IMR-90 (cell line): ENCODE measurements at places on chromosomes 12 and 14.

DNA sequence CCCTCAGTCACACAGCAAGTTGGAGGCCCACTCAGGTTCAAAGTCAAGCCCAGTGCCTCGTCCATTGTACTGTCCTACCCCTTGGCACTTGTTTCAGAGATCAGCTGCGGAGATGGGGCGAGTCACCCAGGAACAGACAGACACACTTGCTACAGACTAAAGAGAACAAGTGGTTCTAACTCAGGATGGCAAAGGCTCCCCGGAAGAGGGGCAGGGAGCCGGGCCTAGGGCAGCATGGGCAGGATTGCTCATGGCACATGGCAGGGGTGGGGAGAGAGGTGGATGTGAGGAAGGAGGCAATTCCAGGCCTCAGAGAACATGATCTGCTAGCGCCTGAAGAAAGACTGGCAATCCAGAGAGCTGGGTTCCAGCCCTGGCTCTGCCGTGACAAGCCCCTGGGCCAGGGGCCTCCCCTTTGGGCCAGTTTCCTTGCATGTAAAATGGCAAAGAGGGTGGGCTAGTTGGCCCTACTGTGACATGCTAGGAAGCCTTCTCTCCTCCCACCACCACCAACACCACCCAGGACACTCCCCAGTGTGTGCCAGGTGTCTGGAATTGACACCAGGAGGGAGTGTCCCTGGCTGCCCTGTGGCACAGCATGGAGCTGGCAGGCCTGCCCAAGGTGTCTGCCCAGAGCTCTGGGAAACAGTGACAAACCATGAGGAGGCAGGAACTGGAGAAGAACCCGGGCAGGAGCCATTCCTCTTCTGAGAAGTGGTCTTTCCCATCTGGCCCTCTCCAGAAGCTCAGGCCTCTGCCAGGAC, 24.0 kb upstream of the IRF2BPL start:
- DNase-seq = no peak

DNA sequence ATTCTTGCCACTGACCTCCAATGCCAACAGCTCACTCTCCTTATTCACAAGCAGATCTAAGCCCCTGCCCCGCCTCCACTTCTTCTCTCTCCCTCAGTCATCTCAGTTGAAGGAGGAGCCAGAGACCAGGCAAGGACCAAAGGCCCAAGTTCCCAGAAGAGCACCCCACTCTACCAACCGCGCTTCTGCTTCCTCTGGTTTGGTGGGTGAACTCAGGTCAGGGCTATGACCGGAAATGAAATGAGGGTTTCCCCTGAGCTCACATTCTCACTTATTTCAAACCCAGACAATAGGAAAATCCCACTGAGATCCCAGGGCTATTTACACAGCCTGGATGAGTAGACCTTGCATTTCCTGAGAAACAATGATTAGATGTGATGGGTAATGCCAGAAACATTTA, 9.9 kb downstream of the DPF3 start:
- DNase-seq = peak; percentile 55

- no peak for DNase-seq
These were observed 98.8 kb downstream of the TMEM132C start for GRCh38 chr12:128365651-128366231.

DNA sequence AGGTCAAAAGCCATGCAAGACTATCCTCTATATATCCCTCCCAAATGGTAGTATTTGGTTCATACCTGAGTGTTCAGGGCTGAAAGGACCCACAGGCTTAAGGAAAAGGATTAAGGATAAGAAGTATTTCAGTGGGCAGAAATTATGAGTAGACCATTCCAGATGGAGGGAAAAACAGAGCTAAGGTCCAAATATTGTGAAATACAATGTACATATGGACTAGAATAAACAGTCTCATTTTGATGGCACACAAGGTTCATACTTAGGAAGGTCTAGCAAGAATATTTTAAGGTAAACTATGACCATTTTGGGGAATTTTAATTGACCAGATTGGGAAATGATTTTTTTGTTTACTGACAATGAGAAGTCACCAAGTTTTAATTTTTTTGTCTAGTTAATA, 124.6 kb downstream of the PRKD1 start:
- DNase-seq = no peak

DNA sequence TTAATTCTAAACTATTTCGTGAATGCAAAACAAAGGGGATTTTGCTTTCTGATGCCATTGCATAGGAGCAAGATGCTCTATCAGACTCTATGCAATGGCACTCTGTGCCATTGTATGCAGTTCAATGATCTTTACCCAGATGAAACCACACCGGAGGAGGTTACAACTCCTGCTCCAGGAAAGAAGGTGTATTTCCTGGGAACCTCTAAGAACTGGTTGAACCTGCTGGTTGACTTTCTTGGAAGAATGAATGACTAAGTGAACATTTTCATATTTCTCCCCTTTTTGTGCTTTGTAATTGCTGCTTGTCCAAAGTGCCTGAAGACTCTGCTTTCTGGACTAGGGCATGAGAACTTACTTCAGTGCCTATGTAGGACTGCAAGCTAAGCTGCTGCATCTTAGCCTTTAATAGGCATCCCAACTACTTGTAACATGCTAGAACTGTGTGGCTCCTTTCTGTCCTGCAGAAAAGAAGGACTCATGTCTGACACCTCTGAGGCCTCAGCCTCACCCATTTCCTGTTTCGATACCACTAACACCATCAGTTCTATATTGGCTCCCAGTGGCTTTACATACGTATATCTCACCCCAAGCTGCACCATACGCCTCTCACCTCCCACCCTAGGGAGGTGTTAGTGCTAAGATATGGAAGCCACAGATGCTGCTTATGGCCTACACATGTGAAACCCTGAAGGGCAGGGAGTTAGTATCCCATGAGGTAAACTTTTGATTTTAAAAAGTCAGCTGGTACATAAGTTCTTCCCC, 193.5 kb upstream of the CNOT2 start:
- no peak for DNase-seq

DNA sequence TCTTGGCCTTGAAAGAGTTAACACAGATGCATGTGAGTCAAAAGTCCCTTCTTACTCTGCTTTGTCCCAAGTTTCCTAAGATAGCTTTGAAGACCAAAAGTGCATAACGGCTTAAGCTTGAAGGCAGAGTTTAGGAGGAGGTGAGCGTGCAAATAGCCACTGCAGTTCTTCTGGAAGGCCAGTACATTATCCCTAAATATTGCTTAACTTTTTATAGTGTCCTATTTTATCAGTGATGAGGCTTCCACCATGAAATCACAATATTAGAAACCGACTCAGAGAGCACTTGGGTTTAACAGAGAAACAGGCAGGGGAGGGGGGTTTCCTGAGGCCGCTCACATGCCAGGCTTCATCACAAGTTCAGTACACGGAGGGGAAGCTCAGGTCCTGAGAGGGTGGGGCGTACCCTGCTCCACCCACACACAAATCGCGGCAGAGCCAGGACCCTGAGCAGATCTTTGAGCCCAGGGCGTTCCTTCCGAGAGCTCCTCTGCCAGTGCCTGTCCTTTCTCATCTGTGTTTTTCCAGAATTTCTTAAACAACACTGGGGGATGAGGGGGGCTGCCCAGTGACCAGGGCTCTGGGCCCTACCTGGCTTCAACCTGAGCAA, 26.8 kb upstream of the BDKRB2 start:
- no peak for DNase-seq

DNA sequence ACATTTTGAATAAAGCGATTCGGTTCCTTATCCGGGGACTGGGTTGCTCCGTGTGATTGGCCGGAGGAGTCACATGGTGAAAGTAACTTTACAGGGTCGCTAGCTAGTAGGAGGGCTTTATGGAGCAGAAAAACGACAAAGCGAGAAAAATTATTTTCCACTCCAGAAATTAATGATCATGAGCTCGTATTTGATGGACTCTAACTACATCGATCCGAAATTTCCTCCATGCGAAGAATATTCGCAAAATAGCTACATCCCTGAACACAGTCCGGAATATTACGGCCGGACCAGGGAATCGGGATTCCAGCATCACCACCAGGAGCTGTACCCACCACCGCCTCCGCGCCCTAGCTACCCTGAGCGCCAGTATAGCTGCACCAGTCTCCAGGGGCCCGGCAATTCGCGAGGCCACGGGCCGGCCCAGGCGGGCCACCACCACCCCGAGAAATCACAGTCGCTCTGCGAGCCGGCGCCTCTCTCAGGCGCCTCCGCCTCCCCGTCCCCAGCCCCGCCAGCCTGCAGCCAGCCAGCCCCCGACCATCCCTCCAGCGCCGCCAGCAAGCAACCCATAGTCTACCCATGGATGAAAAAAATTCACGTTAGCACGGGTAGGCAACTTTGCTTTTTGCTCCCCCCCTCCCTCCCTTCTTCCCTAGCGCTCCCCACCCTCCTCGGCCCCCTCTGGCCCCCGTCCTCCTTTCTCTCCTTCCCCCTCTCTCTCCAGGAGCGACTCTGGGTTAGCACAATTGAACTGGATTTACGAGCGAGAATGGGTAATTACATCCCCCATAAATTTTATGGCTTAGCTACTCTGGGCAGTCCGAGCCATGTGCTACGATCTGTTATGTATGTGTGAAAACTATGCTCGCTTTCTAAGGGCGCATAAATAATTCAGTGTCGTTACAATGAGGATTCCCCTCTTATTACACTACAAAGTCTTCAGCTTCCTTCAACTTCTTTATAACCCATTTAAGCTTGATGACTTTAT, at the start of gene HOXC4:
HOXC4 (plus strand) TSS at position 85 of the 991 bp plus-strand sequence; CDS start at position 173, 88 bp downstream.
- DNase-seq = peak; percentile 1

DNA sequence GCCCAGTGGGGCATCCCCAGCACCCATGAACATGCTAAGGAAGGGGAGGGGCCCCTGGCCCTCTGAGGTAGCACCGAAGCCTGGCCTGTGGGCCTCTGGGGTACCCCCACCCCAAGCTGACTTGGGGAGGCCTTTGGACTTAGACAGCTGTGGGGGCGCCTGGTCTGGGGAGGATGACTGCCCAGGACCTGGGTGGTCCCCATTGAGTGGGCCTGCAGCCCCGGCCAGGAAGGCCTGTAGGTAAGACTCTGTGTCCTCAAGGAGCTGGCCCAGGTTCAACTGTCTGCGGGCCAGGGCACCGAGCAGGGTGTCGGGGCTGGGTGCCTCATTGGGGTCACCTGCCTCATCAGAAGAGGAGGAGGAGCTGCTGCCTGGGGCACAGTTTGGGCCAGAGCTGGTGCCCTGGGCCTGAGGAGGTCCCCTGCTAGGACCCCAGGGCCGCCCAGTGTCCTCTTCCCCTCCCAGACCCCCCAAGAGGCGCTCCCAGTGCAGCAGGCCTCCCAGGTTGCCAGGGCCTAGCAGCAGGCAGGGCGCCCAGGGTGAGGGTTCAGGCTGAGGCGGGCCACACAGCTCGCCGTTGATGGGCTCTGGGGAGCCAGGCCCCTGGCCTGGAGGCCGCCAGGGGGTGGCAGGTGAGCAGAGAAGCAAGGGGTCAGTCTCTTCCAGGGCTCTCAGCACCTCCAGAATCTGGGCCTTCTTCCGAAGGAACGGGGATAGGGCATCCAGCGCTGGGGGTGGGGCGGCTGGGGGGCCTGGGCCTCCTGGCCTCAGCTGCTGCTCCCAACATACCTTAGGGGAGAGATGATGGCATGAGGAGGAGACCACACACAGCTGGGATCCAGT, 31.4 kb downstream of the NCKAP5L start:
- DNase-seq = no peak

DNA sequence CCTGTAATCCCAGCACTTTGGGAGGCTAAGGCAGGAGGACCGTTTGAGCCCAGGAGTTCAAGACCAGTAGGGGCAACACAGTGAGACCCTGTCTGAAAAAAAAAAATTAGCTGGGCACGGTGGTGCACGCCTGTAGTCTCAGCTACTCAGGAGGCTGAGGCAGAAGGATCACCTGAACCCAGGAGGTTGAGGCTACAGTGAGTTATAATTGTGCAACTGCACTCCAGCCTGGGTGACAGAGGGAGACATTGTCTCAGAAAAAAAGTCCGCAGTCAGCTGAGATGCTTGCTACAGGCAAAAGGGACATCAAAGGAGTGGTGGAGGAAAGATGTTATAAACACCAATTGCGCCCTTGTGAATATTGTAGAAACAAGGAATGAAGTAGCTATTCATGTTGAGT, 77.8 kb downstream of the NDUFA12 start:
- no peak for DNase-seq

- DNase-seq = peak; percentile 26
These were observed 6.6 kb downstream of the E2F7 start for GRCh38 chr12:77058740-77059139.

GRCh38 chr12:47560415-47560814, 145.4 kb downstream of the RPAP3 start:
- no peak for DNase-seq

GRCh38 chr12:120252071-120252906, 13.2 kb downstream of the PXN start:
- DNase-seq = no peak

DNA sequence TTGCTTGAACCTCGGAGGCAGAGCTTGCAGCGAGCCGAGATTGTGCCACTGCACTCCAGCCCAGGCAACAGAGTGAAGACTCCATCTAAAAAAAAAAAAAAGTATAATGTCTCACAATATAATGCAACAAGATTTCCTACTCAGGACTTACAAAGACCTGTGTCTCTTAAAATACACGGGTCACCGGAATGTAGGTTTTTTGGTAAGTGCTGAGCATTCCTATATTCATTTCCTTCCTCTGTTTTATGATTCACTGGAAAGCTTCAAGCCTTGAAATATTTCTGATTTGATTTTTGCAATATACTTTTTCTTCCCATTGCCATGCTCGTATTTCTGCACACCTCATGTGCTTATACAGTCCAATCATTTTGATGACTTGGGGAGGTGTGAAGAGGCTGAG, 245.8 kb downstream of the FBXL14 start:
- no peak for DNase-seq

GRCh38 chr14:62181591-62181990, 419.4 kb downstream of the SNAPC1 start:
- no peak for DNase-seq

- DNase-seq = no peak
These were observed 21.0 kb upstream of the RNASE2 start for GRCh38 chr14:20934148-20934762.

- peak; percentile 71 for DNase-seq
These were observed 75.8 kb downstream of the C12orf50 start for GRCh38 chr12:87953256-87953860.

- DNase-seq = peak; percentile 94
These were observed 382.5 kb upstream of the ATP2B1 start for GRCh38 chr12:90090929-90091651.

DNA sequence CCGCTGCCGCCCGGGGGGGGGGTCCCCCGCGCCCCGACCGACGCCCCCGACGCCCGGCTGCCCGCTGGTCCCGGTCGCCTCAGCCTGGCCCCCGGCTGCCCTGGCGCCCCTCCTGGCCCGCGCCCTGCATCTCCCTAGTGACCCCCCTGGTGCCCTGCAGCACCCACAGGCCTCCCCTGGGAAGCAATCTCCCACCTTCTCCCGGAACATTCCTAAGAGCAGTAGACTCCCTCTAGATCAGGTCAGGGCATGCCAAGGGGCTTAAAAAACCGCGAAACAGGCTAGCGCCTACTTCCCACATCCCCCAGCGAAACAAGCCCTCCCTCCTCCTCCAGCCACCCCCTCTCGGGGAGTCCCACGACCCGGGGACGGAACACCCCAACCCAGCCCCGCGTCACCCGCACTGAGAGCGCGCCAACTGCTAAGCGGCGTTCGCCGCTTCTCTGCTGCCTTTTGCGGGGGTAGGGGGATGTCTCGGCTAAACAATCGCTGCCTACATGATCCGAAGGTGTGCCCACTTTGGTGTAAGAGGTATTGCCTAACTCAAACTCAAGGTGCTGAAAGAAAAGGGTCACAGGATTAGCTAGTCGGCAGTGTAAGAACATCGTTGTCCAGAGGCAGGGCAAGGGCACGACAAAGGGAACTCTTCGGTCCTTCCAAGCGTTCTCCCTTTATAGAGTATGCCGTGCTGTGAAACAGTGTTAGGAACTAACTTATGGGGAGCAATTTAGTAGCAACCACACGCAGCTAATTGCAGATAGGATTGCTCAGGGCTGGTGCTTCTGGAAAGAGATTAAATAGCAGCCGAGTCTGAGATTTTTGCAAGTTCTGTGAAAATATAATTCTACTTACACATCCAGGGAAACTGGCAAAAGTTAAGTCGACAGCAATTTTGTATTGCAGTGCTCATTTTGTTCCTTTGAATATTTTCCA, 619 bp upstream of the NTN4 start:
- peak; percentile 22 for DNase-seq
